Suppressor macrophage treated with lipopolysaccharide for 4 hours (primary cell): ENCODE measurements at places on chromosomes 12 and 14.

DNA sequence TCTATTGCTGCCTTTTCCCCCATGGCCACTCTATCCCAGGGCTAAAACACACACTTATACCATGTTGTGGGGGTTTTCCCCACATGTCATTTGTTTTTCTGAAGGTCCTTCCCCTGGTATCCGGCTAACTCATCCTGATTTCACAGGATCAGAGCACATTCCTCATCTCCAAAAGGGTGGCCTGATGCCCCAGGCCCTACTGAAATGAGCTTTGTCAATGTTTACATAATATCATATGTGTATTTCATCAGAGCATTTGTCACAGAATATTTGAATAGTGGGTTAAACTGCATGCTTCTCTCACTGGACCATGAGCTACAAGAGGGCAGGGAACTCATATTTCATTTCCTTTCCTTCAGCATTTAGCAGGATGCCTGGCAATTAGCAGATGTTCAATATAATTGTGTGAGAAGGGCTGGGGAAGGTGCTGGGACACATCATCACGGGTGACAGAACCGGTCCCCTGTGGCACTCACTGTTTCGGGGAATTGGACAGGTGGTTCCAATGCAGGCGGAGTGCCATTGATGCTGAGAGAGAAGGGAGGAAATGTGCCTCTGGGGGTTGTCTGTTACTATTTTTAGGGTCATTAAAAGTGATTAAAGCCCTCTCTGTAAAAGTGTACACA, 26.8 kb downstream of the EMP1 start:
- DNase-seq: no peak

- DNase-seq: no peak
These were observed 448.7 kb upstream of the FBXO33 start for GRCh38 chr14:39880965-39881364.

GRCh38 chr12:51020448-51021182, 5.6 kb downstream of the SLC11A2 start:
- DNase-seq: no peak

- no peak for DNase-seq
These were observed 1.8 kb upstream of the AKT1 start for GRCh38 chr14:104797115-104798044.

DNA sequence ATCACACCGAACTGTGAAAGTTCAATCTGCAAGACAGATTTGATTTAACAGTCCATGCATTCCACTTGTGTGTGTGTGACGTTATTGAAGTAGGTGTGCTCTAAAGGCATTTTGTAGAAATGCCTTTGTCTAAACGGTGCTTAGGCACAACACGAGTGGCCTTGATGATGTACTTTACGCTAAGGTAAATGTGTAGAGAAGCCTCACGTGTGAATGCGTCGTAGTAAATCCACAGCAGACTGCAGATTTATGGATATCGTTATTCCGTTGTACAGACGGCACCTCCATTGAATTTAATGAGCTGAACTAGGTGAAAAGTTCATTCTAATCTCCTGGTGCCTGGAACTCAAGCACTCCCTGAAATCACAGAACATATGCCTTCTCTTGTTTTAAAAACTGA, 202.8 kb upstream of the STXBP6 start:
- DNase-seq: no peak

GRCh38 chr14:92316937-92317336, 6.0 kb upstream of the SLC24A4 start:
- DNase-seq: no peak

- DNase-seq: no peak
These were observed 53.8 kb downstream of the SFSWAP start for GRCh38 chr12:131764738-131765137.

- DNase-seq: no peak
These were observed 71.8 kb downstream of the DNAI7 start for GRCh38 chr12:25123126-25123525.

DNA sequence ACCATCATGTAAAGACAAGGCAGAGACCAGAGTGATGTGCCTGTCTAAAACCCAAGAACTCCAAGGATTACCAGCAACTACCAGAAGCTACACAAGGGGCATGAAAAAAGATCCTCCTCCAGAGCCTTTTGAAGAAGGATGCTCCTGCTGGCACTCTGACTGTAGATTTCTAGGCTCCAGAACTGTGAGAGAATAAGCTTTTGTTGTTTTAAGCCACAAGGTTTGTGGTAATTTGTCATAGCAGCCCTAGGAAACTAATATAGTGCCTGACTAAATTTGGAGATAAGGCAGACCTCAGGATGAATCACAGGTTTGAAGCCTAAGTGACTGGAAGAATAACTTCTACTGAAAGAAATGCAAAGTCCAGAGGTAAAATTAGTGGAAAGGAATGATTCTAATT, 132.9 kb downstream of the CEP83 start:
- no peak for DNase-seq

DNA sequence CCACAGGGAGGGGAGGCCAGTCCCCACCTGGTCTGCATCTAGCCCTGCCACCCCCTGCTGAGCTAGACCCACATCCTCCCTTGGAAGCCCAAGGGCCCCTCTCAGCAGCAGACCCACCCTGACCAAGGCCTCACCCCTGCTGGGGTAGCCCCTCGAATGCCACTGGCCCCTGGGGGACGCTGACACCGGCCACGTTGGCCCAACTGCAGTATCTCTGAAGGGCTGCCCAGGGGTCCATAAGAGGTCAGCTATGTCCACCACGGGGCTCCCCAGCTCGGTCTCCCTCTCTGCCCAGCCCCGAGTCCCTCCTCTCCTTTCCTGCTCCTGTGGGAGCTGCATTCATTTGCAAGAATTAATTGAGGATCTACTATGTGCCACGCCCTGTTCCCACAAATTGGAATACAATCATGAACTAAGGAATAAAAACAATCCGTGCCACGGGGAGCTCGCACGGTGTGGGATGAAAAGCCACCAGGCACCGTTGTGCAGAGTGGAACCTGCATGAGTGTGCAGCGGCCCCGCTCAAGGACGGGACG, 71.4 kb downstream of the GALNT9 start:
- no peak for DNase-seq

GRCh38 chr14:71721791-71722190, 210.4 kb upstream of the RGS6 start:
- DNase-seq: no peak

DNA sequence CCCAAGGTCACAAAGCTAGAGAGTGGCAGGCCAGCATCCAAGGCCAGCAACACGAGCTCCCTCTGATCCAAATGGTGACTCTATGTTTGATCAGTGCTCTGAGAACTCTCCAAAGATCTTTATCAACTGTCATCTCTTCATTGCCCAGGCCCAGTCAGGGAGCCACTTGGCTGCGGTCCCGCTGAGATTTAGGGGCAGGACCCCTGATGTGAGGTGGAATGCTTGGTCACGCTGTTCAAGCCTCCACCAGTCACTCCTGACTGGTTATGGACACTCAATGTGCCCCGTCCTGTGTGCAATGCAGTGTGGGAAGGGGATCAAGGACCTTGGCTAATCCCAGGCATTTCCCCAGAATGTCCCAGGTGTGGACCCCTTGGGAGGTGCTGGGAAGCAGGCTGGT, 19.8 kb upstream of the TCL1B start:
- no peak for DNase-seq

DNA sequence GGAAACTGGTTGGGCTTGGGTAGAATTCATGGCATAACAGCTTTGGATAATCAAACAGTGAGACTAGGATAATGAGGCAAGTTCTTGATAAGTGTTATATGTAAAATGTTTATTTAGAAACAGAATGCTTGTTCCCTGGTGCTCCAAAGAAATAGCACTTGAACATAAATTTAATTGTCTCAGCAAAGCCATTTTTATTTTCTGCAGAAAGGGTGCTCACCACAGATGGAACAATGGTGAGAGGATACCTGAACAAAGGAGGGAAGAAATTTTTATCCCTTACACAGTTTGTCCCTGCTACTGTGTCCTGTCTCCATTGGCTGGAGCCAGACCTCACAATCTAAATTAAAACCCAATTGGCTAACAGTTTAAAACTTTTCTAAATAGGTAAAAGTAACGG, 9.3 kb upstream of the RXYLT1 start:
- no peak for DNase-seq

- no peak for DNase-seq
These were observed 4.3 kb downstream of the NAP1L1 start for GRCh38 chr12:76080017-76080728.
